ENCODE measurements at places on chromosomes 6 and 20.

DNA sequence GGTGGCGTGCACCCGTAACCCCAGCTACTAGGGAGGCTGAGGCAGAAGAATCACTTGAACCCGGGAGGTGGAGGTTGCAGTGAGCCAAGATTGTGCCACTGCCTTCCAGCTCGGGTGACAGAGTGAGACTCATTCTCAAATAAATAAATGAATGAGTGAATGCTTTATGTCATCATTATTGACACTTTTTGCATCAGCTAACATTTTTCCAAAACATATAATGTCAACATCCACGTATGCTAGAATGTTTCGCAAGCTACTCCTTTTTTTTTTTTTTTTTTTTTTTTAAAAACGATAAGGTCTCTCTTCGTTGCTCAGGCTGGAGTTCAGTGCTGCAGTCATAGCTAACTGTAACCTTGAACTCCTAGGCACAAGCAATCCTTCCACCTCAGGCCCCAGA lies 72.2 kb downstream of the SENP6 start:
- no peak for DNase-seq

- no peak for DNase-seq
These were observed 79.2 kb upstream of the RIPOR2 start for GRCh38 chr6:25014791-25015560.

- no peak for DNase-seq
These were observed 761 bp downstream of the KLHL32 start for GRCh38 chr6:96925290-96925687.

GRCh38 chr6:43491750-43492661 lies 14.6 kb downstream of the TJAP1 start:
- peak; percentile 88 for DNase-seq

DNA sequence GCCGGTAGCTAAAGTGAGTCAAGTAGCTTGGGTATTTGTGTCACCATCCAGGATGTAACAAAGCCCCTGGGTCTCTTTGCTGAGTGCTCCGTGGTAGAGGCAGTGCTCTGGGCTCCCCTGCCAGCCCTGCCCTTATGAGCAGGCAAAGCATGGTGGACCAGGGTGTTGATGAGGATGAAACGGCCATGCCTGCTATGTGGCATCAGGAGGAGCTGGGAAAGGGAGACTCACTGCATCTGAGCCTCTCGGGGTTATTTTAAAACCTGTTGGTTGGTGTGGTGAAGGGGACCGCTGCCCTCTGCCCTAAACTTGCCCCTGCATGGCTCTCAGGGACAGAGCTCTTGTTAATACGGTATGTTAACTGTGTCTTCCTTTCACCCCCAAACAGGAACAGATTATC lies 143.1 kb downstream of the DTNBP1 start:
- no peak for DNase-seq

- no peak for DNase-seq
These were observed 52.7 kb downstream of the FGD2 start for GRCh38 chr6:37058084-37058586.

GRCh38 chr6:10373642-10374359 lies 41.1 kb downstream of the TFAP2A start:
- no peak for DNase-seq

DNA sequence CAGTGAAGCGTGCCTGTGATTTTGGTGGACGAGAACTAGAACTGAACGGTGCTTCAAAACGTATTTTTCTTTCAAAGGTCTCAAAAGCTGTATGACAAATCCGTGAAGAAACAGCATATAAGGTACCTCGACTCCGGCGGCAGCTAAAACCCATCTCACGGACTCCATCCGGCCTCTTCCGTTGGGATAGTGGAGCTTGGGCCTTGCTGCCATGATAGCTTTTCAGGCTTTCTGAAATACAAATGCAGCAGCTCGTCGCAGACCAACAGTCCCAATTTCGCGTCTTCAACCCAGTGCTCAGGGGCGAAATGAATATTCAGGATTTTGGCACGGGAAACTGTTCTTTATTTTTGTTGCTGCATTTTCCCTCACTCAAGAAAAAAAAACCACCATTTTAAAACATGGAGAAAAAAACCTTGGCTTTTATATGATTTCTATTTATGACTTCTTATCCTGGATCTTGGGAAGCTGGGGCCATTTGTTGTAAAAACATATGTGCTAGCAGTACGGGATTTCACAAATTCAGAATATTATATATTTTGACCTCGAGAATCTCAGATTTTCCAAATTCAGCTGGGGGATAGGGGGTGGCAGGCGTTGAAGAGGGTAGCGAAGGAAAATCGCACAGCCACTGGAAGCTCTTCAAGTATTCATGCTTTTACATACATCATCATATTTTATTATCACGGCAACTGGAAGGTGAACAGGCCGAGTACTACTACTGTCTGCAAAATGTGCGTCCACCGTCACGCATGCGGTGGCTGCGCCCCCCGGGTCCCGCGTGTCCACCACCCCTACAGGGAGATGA lies 849 bp downstream of the GSTA4 start:
- DNase-seq = peak; percentile 35

GRCh38 chr6:37338745-37339255 lies 15.0 kb upstream of the RNF8 start:
- DNase-seq = no peak

DNA sequence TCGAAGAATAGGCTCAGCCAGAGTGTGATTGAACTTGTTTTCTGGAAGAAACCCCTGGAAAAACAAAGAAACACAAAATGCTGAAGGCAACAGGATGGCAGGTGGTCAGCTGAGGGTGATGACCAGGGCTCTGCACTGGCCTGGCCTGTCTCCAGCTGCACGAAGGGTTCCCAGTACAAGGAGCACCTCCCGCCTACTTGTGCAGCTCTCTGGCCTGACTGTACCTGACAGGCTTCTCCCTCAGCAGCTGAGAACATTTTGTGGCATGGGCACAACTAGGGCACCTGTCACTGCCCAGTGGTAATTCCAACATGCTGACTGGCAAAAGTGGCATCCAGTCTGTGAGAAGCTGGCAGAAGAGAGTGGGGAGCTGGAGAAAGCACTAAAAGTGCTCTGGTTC lies 38.8 kb upstream of the EMILIN3 start:
- DNase-seq = peak; percentile 55

GRCh38 chr6:122994256-122994655 lies 1.8 kb upstream of the CLVS2 start:
- no peak for DNase-seq

GRCh38 chr6:167292301-167293087 lies 1.4 kb downstream of the UNC93A start:
- no peak for DNase-seq

- no peak for DNase-seq
These were observed 396.8 kb downstream of the CDKAL1 start for GRCh38 chr6:20931093-20931492.

DNA sequence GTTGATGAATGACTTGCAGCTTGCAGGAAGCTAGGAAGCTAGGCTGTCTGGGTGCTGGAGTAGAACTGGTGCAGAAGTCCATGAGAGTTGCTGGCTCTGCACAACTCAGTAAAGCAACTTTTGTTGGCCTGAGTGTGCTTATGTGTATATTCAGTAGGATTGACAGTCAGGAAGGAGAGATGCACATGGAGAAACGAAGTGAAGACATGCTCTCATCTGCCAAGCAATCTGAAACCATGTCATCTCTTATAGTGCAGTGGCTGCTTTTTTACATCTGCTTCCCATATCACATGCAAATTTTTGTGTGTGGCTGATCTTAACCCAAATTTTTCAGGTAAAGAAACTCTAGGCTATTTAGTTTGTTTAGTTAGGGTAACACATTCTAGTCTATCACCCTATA lies 252.4 kb upstream of the HS3ST5 start:
- no peak for DNase-seq

GRCh38 chr20:5845681-5846615 lies 95.7 kb downstream of the SHLD1 start:
- DNase-seq = no peak

- DNase-seq = no peak
These were observed 969.6 kb upstream of the GJE1 start for GRCh38 chr6:141163107-141163506.

DNA sequence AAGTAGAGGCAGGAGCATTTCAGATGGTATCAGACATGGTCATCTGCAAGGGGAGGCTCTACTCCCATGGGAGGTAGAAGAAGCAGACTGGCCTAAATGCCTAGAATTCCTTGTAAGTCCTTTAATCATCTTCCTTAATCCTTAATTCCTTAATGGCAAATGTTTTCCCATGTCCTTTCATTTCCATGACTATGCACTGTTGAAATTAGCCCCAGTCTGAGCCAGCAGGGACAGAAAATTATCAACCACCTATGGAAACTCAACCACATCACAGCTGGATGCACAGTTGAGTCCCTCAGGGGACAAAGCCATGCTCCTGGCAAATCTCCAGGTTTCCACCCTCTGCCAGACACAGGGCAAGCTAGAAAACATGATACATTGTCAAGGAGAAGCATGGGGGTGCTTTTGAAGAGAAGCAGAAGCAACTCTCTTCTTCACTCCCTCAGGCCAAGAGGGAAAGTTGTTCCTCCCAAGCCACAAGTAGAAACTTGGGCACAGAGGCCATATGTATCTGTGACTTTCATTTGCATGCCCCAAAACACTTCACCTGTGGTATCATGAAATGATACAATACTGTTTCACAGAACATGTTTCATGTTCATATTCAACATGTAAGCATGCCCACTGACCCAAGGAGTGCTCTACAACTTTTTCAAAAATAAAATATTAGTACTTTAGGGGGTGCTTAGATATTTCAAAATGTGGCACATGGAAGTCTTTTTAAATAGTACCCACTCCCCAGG lies 683.6 kb downstream of the KIF16B start:
- DNase-seq = no peak

DNA sequence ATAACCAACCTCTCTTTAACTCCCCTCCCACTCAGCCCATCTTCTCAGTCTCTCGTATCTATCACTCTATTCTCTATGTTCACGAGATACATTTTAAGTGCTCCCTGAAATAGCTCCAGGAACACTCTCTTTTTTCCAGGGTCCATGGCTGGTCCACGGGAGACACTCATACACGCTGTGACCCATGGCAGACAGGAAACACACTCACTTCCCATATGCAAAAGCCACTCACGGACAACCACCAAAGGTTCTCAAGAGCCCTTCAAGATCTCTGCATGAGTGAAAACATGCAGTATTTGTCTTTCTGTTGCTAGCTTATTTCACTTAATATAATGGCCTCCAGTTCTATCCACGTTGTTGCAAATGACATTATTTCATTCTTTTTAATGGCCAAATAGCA lies 71.4 kb upstream of the PCSK2 start:
- no peak for DNase-seq

GRCh38 chr20:58892141-58892931 lies 39.8 kb downstream of the GNAS start:
- DNase-seq = peak; percentile 82

DNA sequence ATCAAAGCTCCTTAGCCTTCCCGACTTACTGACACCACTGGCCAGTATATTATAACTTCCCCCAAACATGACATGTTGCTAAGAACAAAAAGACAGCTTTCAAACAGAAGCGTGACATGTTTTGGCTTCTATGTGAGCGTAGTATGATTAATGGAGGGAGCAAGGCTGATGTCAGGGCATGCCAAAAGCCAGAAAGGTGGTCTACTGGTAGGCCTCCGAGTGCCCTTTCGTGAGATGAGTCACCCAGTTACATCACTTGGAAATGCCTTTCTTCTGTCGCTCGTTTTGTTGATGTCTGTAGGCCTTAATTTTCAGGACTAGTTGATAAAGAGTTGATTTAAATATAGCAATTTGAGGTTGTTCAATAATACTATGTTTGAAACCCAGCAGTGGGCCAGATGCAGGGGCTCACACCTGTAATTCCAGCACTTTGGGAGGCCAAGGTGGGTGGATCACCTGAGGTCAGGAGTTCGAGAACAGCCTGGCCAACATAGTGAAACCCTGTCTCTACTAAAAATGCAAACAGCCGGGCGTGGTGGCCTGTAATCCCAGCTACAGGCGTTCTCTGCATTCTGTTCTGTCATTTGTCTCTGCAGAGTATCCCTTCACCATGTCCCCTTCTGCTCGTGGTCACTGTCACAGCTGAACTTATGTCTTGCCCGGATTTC lies 53.3 kb downstream of the CNKSR3 start:
- no peak for DNase-seq

GRCh38 chr20:17507032-17507431 lies 24.1 kb downstream of the BFSP1 start:
- DNase-seq = no peak

DNA sequence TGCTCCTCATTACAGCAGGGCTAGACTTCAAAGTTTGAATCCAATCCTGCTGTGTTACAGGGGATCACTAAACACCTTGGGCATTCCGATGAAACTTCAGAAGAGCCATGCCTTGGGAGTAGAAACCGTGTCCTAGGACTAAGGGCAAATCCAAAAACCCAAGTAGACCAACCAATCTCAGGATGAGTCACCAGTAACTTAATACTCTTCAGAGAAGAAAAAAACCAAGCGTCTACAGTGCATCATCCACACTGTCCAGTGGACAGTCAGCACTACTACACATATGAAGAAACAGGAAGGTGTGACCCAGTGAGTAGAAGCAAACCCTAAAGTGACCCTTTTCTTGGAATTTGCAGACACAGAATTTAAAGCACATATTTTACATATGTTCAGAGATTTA lies 39.5 kb upstream of the VAPB start:
- DNase-seq = no peak

GRCh38 chr20:35662551-35662950 lies 2.1 kb downstream of the CPNE1 start:
- no peak for DNase-seq

DNA sequence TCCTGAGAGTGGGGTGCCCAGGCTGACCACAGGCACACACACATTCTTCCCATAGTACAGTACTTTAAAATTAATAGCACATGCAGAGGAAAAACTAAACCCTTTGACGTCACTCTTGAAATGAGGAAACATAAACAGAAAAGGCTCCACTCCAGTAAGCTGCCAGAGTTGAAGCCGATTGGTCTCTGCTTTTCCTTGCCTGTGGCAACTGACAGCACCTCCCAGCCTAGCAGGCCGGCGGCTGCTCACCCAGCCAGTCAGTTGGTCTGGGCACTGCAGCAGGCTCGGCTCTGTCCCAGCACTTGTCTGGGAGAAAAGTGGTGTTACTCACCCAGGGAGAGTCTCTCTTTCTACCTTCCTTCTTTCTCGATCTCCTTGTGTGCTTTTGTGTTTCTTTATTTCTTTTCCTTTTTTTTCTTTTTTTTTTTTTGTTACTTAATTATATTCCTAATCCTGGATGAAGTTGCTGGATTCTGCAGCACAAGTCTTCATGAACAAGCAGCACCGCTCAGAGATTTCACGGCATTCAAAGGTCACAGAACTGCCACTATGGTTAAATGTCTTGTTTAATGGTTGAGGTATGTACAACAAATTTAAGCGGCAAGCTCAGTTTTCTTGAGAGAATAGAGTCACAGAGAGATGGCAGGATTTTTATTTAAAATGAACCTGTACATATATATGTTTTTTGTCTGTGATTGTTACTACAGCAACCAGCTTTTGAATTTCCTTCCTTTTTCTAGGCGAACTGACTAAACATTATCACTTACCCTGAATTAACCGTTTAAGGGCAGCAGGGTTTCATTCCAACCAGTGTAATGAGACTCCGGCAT lies at the start of gene PDE7B:
PDE7B (plus strand) TSS at position 260 of the 830 bp plus-strand sequence.
- DNase-seq = peak; percentile 75

- DNase-seq = no peak
These were observed 162.8 kb upstream of the AFDN start for GRCh38 chr6:167663784-167664443.

Data from left ventricle myocardium inferior (tissue), 1 donor.